ENCODE measurements at places on chromosomes 5 and 9. TPM values are rescaled to one million over a fixed set of nuclear protein-coding genes. Genes with fewer than 3 reads are reported as not detected.

Gene FCN2
- total RNA-seq = not detected

Gene PCDHA2
- not detected for total RNA-seq

Gene WWC1
- total RNA-seq = 0.63 TPM

Gene BARHL1
- not detected for total RNA-seq

GRCh38 chr5:15003511-15003920, 131.9 kb upstream of the ANKH start:
- DNase-seq = peak; percentile 80

GRCh38 chr9:130291474-130291873, 25.9 kb downstream of the HMCN2 start:
- DNase-seq = no peak

DNA sequence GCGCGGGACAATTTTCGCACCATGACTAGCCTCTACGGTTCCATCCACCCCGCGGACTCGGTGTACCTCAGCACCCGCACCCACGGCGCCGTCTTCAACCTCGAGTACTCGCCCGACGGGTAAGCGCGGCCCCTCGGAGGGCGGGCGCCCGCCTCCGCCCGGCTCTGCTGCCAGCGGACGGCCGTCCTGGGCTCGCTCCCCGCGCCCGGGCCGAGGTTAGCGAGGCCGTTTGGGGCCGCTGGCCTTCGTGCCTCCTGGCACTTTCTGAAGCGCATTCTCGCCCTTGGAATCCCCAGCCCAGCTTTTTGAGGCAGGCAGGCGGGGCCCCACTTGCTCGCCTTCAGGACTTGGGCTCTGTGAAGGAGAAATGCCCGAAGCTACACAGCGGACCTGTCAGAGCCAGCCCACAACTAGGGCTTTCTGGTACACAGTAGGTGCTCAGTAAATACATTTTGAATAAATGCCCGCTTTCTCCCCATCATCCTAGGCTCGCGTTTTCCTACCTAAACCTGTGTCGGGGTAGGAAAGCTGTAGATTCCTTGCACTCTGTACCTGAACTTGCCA, 772 bp downstream of the DCAF10 start:
- no peak for DNase-seq

DNA sequence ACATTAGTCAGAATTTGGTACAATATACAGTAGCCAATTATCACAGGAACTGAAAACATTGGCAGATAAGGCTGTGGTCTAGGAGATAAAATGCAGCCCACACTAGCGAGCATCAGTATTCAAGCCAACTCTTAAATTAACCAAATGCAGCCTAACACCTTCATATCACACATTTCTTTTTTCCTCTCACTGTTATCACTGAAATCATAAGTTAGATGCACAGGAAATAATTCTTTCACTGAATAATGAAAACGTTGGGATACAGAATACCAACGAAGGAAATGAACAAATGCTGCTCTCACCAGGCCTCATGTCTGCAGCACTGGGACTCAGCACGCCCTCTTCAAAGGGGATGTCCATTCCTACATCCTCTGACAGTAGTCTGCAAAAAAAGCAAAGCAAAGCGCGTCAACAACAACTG, 109.1 kb upstream of the PCA3 start:
- DNase-seq = peak; percentile 78

DNA sequence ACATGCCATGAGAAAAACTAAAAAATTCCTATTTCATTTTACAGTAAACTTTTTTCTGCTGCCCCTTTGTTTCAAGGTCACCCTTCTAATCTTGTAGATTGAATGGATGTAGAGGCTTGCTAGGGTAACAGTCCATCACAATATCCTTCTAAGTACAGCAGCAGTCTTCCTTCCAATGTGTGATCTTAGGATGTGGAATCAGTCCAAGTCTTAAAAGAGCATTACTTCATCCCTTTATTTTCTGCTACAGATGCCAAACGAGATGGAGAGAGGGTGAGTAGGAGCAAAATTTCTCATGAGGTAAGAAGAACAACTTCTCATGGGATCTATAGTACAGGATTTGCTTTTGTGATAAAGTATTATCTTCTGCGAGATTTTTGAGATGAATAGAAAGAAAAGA, 704 bp upstream of the IL33 start:
- DNase-seq = no peak

DNA sequence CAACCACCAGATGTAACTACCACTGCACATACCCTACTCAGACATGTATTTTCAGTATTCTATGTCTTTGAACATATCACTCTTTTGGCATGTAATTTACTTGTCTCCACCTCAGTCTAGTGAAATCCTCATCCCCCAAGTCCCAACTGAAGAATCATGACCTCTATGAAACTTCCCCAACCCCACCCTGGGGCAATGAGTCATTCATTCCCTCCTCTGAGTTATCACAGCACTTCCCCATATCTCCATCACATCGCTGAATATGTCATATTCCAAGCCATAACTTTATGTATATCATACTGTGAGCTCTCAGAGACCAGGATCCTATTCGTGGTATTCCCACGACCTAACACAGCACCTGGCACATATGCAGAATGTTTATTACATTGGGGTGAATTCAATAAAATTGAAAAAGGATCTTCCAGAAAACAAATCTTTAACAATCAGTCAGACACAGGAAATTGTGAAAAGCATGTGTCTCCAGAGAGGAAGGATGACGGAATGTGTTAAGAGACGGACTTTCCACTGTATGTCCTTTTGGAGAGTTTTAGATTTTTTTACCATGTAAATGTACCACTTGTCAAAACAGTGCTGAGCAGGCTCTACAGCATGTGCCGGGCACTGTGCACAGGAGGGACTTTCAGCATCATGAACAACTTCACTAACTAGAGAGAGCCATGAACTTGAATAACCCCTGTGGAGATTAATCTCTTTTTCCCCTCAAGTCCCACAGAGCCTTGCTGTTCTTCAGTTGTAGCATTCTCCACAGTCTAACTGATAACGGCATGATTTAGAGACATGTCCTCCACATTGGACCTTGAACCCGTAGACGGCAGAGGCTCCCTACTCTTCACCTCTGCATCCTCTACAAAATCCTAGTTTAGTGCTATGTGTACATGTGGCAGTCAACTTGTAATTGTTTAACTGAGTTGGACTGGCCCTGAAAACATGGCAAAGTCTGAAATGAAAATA, 213.5 kb downstream of the GLIS3 start:
- DNase-seq = peak; percentile 82

- no peak for DNase-seq
These were observed 52.3 kb downstream of the COL15A1 start for GRCh38 chr9:98995971-98996504.

DNA sequence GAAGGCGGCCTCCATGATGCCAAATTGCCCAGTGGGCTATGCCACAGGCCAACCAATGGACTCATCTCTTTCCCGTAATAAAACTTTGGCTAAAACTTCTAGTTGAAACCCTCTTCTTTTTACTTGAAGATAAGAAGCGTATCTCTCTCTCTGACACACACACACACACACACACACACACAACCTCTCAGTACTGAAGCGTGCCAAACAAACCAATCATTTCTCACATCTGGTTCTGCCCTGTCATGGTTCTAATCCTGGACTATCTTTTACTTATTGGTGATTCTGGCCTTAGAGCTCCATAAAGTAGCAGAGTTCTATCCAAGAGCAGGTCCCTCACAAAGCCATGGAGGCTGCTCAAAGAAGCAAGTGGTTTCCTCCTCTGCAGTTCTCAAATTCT, 64.6 kb downstream of the PTCH1 start:
- DNase-seq = no peak

GRCh38 chr9:114028646-114029045, 49.5 kb downstream of the AMBP start:
- no peak for DNase-seq

DNA sequence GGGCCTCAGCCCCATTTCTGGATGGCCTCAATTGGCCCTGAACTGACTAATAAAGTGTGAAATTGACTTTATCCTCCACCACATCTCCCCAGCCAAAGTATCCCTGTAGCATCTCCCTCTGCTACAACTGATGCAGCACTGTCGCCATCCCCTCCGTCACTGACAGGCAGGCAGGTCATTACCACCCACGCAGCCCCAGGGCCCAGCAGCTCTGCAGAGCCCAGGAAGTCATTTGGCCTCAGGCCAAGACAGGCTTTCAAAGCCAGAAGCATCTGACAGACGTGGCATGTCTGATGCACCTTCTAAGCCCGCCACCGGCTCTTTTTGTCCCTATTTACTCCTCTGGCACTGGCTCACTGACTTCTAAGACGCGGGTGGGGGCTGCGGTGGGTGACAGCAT, 65.3 kb downstream of the ARHGEF37 start:
- no peak for DNase-seq

GRCh38 chr5:26669523-26669922, 368.9 kb downstream of the CDH9 start:
- no peak for DNase-seq

DNA sequence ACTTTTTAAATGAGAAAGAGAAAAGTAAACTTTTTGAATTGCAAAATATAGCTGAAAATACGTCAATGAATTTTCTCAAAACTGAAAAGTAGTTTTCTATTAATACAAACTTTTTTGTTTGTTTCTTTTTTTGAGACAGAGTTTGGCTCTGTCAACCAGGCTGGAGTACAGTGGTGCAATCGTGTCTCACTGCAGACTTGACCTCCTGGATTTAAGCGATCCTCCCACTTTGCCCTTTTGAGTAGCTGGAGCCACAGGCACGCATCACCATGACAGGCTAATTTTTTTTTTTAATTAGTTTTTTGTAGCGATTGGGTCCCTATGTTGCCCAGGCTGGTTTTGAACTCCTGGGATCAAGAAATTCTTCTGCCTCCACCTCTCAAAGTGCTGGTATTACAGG, 610.4 kb downstream of the ELAVL2 start:
- no peak for DNase-seq

- no peak for DNase-seq
These were observed 143.7 kb downstream of the PTTG1 start for GRCh38 chr5:160565376-160565775.

DNA sequence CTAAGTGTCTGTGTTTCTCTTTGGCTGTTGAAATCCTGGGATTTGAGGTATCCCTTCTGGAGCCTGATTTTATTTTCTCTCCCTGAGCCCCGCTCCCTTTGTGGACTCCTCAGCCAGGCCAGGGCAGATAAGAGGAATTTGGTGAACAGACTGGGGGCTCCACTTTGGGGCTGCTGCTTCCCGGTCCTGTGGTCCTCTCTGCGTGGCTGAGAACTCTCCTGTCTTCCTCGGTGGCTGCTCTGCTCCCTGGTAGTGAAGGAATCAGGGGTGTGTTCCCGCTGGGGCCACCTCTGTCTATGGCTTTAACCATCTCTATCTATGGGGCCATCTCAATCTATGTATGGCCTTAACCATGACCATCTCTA, 71.7 kb upstream of the SH3PXD2B start:
- no peak for DNase-seq

GRCh38 chr9:86687788-86688187, 259.5 kb downstream of the GAS1 start:
- DNase-seq = no peak

GRCh38 chr5:147084702-147085101, 150.1 kb upstream of the STK32A start:
- DNase-seq = no peak

DNA sequence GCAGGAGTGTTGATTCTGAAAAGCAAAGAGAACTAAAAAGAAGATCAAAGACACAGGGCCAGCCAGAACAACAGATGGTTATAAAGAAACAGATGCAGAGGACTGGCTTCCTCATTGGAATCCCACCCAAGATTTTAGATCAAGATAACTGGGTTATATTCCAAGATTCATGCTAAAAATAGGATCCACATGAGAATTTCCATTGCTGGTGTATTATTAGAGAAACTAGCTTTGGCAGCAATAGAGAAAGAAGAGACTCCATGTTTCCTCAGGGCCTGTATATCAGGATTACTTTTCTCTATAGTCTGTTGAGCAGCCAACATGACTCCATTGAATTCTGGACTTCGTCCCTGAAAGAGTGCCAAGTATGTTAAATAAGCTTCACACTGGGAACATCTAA, 367.3 kb downstream of the TUSC1 start:
- DNase-seq = no peak

DNA sequence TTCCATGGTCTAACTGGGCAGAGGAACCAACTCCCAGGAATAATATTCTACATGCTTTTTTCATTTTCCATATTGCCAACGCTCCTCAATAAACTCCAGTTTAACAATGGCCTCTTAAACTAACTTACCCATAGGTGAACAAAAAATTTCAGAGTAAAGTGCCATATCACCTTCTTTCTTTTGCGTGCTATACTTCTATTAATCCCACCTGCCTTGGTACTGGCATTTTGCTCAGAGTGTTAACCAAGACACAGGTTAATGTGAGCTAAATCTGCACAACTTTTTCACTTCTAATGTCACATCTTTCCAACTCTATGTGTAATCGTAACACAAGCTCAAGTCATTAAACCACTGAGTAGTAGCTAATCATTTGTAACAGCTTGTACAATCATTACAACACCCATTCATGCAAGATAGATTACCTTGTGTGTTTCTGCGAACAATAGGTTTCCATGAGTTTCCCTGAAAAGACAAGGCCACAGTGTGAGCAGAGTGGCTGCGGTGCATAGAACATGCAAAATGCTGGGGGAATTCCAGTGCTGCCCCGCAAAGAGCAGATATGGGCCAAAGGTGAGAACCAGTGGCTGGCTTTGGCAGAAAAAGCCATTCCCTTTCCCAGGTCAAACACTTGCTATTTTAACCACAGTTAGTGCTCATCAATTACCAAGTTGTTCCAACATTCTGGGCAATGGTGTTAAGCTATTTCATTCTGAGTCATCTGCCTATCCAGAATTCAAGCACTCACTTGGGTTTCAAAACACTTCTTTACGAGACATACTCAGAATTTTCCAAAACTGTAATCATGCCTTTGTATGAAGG, 42.8 kb downstream of the TIMD4 start:
- no peak for DNase-seq

GRCh38 chr5:32542216-32543059, 42.9 kb upstream of the SUB1 start:
- peak; percentile 42 for DNase-seq

DNA sequence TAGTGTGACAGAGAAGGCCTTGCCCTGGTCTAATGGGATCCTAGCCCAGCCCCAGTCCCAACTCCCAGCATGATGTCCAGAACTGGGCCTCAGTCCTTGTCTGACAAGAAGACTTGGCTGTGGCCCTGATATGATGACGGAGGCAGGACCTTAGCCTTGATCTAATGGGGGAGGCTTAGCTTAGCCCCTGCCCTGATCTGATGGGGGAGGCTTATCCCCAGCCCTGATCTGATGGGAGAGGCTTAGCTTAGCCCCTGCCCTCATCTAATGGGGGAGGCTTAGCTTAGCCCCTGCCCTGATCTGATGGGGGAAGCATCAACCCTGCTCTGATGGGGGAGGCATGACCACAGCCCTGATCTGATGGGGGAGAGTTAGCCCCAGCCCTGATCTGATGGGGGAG, 3.7 kb downstream of the PKN3 start:
- no peak for DNase-seq

GRCh38 chr9:7342229-7342628, 457.3 kb downstream of the DMAC1 start:
- DNase-seq = no peak

DNA sequence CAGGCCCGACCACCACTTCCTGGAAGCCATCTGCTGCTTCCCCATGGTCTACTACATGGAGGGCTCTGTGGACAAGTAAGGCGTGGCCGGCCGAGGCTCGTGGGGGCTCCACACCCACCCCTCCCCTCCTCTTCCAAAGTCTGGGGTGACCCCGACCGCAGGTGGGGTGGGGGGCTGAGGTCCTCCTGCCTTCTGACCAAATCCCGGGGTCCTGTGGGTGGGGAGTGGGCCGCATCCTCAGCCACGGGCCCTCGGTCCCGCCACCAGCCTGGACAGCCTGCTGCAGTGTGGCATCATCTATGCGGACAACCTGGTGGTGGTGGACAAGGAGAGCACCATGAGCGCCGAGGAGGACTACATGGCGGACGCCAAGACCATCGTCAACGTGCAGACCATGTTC, 76.4 kb downstream of the KCNT1 start:
- no peak for DNase-seq

Data from dermis microvascular lymphatic vessel endothelial cell (primary cell).